ENCODE measurements at places on chromosomes 16 and 17.

DNA sequence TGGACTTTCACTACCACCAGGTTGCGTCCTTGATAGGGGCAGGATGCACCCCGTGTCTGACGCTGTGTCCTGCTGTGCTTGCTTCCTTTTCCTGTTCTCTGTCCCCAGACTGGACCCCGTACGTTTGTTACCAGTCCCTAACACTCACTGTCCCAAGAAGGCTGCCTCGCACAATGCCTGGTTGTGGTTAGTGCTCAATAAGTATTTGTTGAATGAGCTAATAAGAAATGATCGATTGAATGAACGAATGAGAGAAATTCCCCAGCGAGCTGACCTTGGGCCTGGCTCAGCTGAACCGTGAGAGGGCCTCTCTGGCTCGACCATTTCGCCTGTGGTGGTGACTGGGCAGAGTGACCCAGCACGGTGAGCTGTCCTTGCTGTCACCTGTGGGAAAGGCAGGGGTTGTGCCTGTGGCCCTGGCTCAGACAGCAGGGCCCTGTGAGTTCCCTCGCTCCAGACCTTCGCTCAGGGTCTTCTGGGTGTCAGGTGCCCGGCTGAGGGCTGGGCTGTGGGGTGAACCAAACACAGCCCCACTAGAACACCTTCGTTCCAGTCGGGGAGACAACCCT lies 20.9 kb downstream of the CMIP start:
- DNase-seq: no peak

GRCh38 chr17:33873201-33873617 lies 381.9 kb upstream of the CCL2 start:
- DNase-seq: no peak

DNA sequence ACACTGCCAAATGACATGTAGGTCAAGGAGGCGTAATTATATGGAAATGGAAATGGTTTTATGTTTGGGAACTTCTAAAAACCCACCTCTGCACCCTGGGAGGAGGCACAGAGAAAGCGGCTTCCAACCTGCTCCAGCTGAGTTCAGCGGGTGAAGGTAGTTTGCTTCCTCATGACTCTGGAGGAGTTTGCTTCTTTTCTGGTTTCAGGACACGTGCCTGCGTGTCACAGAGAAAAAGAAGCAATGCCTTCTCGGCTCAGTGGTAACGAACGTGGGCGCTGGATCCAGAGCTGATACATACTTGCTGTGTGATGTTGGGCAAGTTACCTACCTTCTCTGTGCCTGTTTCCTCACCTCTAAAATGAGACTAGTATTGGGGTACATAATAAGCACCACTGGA lies 22.1 kb downstream of the GPR139 start:
- no peak for DNase-seq

GRCh38 chr17:66813296-66813695 lies 21.6 kb upstream of the CACNG5 start:
- no peak for DNase-seq

- DNase-seq: no peak
Measured at GRCh38 chr17:69654981-69655855, 240.7 kb downstream of the MAP2K6 start.

GRCh38 chr17:80598813-80599545 lies 54.3 kb downstream of the RPTOR start:
- no peak for DNase-seq

- no peak for DNase-seq
Measured at GRCh38 chr17:21089933-21090901, 36.5 kb upstream of the DHRS7B start.

DNA sequence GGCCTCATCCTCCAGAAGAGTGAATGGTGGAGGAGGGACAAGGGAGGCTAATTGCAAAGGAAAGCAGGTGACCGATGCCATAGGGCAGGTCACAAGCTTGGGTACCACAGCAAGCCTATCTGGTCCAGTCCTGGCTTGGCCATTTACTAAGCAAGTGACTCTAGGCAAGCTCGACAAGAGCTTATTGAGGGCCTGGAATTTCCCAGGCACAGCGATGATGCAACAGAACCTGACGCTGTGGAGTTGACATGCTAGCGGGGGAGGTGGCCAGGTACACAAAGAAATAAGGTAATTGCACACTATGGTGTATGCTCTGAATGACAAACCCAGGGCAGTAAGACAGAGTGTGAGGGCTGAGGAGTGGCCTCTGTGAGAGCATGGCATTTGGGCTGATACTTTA lies 98.5 kb downstream of the PGS1 start:
- DNase-seq: no peak

DNA sequence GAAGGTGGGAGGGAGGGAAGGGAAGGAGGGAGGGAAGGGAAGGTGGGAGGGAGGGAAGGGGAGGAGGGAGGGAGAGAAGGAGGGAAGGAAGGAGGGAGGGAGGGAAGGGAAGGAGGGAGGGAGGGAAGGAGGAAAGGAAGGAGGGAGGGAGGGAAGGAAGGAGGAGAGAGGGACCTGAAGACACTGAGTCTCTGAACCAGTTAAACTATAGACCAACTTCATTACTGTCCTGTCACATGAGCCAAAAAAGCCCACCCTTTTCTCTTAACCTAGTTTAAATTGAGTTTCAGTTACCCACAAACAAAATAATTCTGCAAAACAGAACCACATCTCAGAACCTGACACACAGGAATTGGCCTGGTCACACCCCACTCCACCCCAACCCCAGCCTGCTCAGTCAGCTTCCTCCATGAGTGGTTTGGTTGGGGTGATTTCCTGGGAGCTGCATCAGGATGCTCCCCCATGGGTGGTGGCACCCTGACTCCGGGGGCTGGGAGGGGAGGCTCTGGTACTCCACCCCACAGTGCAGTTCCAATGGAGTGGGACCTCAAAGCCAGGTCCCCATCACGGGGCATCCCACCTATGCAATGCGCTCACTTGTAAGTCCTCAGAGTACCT lies 4.7 kb upstream of the PRR29 start:
- DNase-seq: no peak

- peak; percentile 65 for DNase-seq
Measured at GRCh38 chr17:46928467-46929261, 5.7 kb downstream of the GOSR2 start.

DNA sequence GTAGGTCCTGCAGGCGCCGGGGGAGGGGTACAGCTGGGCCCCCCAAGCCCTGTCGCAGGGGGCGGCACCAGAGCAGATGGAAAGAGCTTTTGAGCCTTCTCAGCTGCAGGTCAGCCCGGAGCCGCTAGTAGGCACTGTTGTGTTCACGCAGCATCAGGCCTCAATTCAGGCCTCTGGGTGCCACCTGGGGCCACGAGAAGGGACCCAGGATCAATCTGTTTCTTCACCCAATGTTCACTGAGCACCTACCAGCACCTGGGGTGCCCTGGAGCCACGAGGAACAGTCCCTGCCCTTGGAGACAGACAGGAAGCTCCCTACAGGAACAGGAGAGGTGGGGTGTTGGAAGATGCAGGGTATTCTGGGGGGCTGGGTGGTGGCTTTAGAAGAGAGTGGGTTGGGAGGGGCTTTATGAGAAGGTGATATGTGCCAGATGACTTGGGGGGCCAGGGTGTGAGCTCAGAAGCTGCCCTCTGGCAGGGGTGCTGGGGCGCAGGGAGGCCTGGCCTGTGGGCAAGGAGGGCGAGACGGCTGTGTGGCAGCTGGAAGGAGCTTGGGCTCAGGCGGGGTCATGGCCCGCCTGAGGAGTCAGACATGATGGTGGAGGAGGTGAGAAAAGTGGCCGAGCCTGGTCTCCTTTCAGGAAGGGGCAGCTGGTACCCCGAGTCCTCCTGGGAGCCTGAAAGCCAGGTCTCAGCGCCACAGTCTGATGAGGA lies 121.9 kb upstream of the GSE1 start:
- no peak for DNase-seq

- no peak for DNase-seq
Measured at GRCh38 chr16:57809276-57810196, 7.2 kb upstream of the KIFC3 start.

DNA sequence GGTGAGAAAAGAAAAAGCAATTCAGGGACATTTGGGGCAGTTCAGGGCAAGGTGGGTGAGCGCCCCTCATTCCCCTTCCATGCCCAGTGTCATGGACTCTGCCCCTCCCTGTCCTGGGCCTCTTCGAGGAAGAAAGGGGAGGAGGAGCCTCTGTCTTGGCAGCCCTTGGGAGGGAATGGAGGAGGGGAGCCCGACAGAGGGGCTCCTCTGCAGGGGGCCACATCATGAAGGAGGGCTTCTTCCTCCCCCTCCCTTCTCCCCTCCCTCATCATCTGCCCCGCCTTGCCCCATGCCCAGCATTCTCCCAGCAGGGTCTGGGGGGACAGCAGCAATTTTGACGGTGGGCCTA lies 33.2 kb upstream of the TAC4 start:
- no peak for DNase-seq

- no peak for DNase-seq
Measured at GRCh38 chr16:280005-280460, 358 bp upstream of the ARHGDIG start.
